Activated naive CD4-positive, alpha-beta T cell treated with anti-CD3 and anti-CD28 coated beads, Interleukin-2, amount 50 U/mL, for 72 hours (primary cell): ENCODE measurements at places on chromosomes 7 and 10. TPM values are rescaled to one million over a fixed set of nuclear protein-coding genes. Genes with fewer than 3 reads are reported as not detected.
A peak's percentile ranks its signal among the peaks of the same experiment; 100 is the strongest.

Gene WEE2
- not detected for total RNA-seq

Gene TSPAN12
- not detected for total RNA-seq

Gene MEIG1
- 0.56 TPM for total RNA-seq

Gene SFXN2
- 8.3 TPM for total RNA-seq

Gene HSPA12A
- not detected for total RNA-seq

Gene ZSCAN21
- total RNA-seq = 7.1 TPM

- DNase-seq = no peak
Measured at GRCh38 chr7:106563466-106564150, 97.3 kb downstream of the CCDC71L start.

- no peak for DNase-seq
Measured at GRCh38 chr10:131165092-131165491, 146.4 kb downstream of the TCERG1L start.

DNA sequence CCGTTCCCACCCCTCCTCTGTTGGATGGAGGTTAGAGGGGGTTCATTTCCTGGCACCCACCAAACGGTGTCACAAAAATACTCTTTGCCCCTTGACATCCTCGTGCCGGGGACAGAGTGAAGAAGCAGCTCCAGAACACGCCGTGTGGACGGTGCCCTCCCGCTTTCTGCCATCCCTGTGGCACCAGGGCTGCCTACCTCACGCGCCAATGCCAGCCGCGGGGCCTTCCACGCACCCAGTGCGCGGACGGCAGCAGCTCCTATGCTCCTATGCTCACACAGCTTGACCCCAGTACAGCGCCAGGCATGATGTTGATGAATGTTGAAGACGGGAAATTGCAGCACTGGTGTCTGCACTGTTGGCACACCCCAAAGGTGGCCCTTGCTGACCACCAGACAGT, 507.2 kb upstream of the FOXK1 start:
- DNase-seq = no peak

DNA sequence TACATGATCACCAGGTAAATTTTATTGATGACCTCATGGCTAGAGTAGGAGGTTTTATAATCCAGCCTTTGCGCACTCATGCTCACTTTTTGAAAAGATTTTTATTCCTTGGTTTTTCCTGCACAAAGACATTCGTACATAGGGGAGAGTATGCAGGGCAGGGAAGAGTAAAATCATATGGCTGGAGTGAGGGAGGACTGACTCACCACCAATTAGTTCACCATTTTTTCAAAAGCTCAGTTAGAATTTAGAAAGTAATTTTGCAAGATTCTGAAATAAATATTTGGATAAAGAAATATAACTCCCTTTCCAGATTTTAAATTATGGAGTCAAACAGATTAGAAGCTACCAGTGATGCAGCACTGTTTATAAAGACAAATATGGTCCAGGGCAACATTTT, 111.9 kb downstream of the SEMA3D start:
- DNase-seq = no peak

GRCh38 chr10:95395947-95396449, 105.2 kb upstream of the PDLIM1 start:
- no peak for DNase-seq

DNA sequence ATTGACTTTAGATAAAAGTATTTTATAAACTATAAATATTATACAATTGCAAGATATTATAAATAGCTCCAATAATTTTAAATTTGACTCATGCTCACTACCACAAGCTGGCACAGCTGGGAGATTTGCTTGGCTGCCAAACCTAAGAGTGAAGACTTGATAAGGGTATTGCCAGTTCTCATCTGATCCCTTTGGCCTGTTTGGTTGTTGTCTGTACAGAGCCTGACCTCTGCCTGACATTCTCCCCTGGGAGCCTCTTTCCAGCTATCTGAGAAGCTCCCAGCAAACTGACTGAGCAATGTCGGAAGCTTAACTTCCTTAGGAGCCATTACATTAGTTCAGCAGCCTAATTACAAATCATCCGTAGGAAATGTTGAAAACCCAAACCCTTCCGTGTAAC, 10.2 kb upstream of the LMOD2 start:
- no peak for DNase-seq

DNA sequence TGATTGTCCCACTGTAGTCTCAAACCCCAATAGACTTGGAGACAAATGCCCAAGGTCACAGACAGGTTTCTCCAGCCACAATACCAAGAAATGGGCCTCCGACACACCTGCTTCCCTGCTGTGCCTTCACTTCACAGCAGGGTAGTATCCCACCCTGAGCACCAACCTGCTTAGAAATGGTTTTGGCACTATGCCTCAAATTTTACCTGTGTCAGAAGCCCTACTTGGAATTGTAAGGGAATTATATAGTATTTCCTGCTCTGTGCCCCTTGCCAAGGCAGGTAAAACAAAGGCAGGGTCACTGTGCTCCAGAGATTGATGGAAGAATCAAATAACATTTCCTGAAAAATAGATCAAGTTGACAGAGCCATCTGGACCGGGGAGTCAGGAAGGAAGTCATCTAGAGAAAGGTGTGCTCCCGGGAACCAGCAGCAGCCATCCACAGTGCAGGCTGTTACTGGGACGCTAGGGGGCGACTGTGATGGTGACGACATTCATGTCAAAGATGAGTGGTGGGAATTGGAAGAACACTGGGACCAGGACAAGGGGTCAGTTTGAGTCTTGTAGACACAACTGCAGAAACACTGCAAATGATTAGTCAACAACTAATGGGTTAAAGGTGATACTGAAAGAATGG, 117.8 kb upstream of the AKR1E2 start:
- DNase-seq = peak; percentile 19
